Right lobe of liver (tissue), 6 donors: ENCODE measurements at places on chromosomes 12 and 14.

DNA sequence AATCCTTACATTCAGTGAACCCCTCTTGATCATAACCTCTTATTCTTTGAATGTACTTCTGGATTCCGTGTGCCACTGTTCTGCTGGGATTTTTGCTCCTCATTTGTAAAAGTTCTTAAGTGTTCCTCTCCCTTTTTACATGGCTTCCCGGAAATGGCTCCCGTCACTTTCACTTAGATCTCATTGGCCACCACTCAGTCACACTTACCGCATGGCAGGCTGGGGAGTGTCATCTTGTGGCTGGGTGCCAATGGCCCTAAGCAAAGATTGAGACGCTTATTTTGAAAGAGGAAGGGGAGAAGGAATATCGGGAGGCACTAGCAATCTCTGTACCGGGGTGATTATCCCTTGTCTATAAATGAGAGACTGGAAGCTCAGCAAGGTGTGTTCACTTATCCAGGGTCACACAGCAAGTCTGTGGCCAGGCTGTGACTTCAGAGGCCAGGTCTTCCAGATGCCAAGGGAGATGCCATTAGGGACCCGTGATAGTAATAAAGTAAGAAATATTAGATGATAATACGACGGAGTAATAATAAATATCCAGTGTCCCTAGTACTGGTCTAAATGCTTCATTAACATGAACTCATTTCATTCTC lies 68.8 kb downstream of the RNFT2 start:
- DNase-seq = no peak

DNA sequence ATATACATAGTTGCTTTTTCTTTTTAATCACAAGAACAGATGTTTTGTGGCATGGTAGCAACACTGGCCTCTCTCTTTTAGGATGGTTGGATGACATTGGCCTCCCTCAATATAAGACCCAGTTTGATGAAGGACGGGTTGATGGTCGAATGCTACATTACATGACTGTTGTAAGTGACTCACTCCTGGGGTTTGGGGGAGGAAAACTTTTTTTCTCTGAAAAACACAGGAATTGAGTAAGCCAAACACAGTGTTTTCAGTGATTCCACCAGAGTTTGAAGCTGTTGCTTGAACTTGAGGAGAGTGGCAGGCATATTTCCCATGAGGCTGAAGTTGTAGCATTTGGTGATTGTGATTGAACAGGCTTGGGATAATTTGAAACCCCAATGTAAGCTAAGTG lies 13.7 kb upstream of the REP15 start:
- DNase-seq = no peak

DNA sequence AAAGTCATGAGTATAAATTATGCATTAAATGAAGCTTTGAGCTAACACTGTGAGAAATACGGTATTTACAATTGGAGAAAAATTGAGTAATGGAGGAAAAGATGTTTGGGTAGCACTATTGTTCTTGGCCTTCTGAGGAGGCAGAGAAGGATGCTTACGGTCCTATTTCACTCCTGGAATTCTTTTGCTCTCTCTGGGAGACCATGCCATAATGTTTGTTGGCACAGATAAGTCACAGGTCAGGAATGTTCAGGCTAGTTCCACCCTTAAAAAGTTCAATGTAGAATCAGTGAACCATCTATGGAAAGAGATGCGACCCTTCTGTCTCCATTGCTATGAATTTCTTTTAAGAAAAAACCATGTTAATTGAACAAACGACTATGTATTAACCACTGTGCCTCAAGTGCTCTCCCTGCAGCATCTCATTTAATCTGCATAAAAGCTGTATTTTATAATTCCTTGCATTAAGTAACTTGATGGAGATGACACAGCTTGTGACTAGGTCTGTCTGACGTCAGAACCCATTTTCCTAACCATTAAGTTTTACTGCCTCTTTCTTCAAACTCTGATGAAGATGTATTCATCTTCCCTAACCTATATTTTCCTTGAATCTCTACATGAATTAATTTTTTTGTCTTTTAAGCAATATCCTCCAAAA lies 9.5 kb downstream of the BATF start:
- DNase-seq = no peak

DNA sequence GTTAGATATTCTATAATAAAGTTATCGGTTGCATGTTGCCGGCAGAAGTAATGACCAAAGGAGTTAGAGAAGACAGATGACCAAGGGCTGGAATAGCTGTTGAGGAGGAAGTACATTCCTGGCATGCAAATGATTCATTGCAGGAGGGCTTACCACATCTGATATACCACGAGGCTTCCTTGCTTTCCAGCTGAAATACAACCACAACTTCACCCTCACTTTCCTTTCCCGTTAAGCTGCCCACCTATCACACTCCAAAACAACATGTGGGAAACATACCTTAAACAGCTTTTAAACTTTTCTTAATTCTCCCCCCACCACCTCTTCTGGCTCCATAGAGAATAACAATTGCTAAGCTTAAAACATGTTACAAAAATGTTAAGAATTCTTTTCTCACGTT lies 594.1 kb downstream of the NRXN3 start:
- DNase-seq = no peak

- no peak for DNase-seq
These were observed 25.0 kb downstream of the FGD6 start for GRCh38 chr12:95192271-95192670.

- no peak for DNase-seq
These were observed 214.0 kb downstream of the CHST11 start for GRCh38 chr12:104670439-104671408.

DNA sequence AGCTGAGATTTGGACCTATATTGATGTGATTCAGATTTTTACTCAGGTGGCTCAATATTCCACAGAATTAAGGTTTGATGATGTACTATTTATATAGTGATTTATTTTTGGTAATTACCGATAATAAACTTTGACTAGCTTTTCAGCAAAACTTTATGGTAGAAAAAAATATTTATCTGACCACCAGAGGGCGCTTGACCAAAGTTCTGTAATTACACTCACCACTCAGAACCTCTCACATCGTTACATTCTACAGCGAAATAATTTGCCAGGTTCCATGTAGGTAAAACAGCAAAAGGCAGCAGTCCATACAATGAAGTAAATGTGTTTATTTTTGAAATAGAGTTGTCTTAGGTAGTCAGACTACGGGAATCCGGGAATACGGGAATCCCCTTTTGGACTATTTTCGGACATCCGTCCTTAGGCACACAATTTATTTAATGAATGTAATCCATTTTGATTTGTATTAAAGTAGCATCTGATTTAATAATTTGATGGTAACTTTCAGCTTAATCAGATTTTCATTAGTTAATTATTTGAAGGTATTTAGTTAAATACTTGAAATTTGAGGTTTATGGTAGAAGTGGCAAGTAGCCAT lies 143.0 kb upstream of the DDHD1 start:
- DNase-seq = no peak

DNA sequence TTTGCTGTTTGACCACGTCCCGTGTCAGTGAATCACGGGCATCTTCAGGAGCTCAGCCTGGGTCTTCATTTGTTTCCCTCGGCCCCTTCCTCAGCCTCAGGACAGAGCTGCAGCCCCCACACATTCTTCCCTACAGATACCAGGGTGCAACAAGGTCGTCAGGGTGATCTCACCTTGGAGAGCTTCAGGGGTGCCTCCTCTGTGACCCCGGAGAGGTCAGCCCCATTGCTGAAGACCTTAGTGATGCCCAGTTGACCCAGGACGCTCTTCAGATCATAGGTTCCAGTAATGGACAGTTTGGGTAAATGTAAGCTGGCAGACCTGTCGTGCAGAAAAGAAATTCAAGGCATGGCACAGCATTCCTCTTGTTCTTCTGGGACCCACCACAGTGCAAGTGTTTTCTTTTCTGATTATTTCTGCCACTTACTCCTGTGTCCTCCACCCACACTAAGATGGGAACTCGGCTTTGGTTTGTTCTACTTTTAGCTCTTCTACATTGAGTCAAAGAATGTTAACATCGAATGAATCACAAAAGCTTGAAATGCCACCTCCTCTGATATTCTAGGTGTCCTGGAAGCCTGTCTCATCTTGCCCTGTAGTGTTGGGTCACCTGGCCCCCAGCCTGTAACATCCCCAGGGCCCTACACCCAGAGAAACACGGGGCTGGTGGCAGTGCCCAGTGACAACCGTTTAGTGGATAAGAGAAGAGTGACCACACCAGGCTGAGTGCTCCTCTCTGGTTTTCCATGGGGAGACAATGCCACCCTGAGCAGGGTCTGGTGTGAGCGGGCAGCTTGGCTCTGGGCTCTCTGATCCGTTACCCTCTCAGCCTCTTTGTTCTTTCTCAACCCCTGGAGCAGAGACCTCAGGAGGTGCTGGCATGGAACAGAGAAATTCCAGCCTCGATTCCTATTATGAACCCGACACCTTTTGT lies 8.8 kb downstream of the SERPINA1 start:
- DNase-seq = no peak

GRCh38 chr14:32738206-32738871 lies 200.3 kb upstream of the NPAS3 start:
- no peak for DNase-seq

DNA sequence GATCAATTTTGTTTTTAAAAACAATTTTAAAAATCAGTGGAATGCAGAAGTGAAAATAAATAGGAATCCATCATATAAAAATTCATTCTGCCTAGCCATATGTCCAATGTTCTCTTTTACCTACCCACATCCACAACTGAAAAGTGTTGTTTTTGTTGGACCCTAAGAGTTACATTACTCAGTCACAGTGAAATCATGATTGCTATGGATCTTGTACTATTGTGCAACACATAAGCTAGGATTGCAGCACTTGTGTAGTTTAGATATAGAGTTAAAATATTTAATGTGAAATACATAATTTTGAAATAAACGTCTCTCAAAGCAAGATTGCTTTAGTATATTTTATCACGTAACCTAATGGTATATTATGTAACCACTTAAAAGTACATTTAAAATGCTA lies 213.3 kb upstream of the CLEC14A start:
- no peak for DNase-seq

DNA sequence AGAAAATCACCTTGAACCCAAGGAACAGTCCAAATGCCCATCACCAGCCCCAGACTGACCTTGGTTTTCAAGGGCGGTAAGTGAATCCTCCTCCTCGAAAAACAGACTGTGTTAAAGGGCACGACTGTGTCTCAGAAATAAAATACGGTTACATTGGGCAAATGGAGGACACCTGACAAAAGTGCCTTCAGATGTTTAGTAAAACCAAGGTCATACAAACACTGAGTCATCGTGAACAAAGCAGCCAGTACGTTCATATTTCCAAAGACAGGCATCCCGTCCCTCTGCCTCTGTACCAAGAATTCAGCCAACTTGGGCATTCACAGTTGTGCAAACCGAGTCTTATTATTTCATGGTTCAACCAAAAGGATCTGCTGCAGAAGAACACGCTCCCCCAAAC lies 25.9 kb downstream of the FOXN3 start:
- DNase-seq = no peak

DNA sequence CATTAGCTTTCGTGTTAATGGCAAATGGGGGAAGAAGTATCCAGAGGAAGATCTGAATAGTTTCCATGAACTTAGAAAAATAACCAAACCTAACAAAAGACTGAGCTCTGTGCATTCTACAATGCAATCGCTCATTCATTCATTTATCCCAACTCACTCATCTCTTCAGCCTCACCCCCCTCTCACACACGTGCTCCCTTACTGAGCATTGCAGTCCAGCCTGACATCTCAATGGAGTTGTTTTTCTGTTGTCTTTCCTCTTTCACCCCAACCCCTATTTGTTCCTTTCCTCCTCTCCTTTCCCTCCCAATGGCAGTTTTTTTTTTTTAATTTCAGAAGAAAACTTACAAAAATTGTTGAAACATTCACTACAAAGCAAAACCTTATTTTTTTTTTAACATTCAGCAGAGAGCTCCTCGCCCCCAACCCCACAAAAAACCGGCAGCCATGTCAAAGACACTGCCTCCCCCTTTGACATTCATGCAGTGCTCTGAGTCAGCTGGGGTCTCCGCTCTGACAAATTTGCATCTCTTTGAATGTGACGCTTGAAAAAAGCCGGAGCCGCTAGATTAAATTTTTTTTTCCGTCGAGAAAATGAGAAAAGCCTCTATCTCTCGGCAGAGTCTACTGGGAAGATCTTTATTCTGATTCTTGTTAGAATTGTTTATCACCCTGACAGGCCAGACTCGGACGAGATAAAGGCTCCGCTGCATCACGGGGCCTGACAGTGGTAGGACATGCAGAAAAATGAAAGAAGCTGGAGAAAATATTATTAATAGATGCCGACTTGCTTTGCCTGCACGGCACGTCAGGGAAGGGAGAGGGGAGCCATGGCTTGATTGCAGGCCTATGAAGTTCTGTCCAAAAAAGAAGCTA lies 775.6 kb downstream of the VRK1 start:
- DNase-seq = no peak

- no peak for DNase-seq
These were observed 337.5 kb downstream of the CCDC91 start for GRCh38 chr12:28527631-28528249.

DNA sequence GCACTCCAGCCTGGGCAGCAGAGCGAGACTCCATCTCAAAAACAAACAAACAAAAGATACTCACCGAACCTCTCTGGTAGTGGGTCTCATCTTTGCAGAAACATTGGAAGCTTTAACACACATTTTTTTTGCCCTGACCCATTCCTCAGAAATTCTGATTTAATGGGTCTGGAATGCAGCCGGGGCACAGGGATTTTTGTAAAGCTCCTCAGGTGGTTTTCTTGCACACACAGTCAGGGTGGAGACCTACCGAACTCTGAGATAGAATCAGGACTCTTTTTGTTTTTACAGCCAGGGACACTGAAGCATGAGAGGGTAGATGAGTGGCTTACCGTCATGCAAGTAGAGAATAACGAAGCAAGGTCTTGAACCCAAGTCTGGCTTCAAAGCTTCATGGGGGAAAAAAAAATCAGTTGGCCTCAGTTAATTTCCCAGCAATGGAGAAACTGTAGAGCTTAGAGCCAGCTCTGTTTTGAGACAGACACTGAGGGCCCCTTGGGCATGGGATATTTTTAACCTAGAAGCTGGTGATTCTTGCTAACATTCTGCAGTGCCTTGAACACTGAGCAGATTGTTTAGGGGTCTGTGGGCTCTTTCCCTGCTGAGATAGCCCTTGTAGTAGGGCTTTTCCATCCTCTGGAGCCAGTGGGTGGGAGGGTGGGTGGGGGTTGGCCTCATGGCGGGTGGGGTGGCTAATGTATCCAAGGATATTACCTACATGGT lies 4.8 kb downstream of the RNU4-2 start:
- DNase-seq = no peak

GRCh38 chr14:20428010-20428365 lies 8.0 kb downstream of the KLHL33 start:
- no peak for DNase-seq

DNA sequence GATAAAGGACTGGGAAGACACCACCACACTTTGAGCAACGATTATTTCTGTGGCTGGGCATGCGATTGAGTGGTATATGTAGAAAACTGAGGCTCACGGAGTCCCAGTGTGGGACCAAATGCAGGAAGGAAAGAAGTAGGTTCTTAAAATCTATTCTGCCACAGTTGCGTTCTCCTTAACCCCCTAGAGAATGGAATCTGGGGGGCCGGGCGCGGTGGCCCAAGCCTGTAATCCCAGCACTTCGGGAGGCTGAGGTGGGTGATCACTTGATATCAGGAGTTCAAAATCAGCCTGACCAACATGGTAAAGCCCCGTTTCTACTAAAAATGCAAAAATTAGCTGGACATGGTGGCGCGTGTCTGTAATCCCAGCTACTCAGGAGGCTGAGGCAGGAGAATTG lies 29.9 kb upstream of the CORO1C start:
- DNase-seq = no peak

- DNase-seq = no peak
These were observed 38.6 kb downstream of the DLK1 start for GRCh38 chr14:100765296-100765695.
